NCI-H526 (cell line): ENCODE measurements at places on chromosomes 2 and 18.

DNA sequence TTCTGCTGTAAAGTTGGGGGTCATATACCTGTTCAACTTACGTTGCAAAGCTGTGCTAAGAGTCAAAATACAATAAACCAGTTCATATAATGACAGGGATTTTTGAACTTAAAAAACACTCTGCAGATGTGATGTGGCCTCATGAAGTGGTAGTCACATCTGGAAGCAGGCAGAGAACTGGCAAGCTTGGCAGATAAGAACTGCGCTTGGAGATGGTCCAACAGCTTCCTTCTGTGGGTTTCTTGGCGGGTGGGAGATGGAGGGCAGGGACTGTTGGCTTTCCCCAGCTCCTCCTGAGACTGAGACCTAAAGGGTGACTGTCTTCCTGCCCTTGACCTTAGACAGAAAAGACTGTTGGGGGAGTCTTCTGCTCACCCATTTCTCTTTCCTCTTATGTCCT lies 140.4 kb downstream of the CTIF start:
- DNase-seq, result no peak

- DNase-seq, result peak; percentile 61
Observed at GRCh38 chr2:127423478-127423843, 5.2 kb downstream of the PROC start.

DNA sequence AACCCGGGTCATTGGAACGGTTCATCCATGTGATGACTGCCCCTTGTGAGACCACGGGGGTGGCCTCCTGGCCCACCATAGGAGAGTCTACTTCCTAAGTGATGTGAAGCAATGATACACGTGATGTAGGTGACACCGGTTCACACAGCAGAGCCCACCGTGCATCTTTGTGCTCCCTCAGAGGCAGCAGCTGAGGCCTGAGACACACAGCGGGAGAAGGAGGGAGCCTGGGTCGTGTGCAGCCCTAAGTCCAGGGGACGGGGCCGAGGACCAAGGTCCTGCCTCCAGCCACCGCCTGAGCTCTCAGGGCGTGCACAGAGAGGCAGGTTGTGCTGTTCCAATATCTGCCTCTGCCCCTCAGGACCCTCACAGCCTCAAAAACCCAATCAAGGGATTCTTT lies 377.2 kb upstream of the SALL3 start:
- no peak for DNase-seq

- DNase-seq, result peak; percentile 54
Observed at GRCh38 chr2:186503827-186504606, 18.0 kb downstream of the ZC3H15 start.

GRCh38 chr2:207762146-207762545 lies 7.6 kb downstream of the FZD5 start:
- no peak for DNase-seq
